ENCODE measurements at places on chromosomes 6 and 20. TPM values are rescaled to one million over a fixed set of nuclear protein-coding genes. Genes with fewer than 3 reads are reported as not detected.

DNA sequence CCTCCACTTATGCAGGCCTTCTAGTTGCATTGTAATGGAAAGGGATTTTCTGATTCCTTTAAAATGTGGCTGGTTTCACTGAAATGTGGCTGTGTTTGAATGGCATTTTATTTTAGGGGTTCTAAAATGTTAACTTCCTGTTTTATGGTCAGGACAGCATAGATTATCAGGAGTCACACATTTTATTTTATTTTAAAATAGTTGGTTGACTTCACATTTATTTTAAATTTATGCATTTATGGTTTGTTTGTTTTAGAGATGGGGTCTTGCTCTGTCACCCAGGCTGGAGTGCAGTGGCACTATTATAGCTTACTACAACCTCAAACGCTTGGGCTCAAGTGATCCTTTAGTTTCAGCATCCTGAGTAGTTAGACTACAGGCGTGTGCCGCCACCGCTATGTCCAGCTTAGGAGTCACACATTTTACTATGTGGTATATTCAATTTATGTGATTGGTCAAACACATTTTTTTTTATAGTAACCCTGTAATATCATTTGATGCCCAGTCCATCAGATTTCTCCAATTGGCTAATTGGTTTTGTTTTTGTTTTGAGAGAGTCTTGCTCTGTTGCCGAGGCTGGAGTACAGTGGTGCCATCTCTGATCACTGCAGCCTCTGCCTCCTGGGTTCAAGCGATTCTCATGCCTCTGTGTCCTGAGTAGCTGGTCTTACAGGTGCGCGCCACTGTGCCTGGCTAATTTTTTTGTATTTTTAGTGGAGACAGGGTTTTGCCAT is 2.3 kb downstream of the DTD1 start:
- no peak for ATAC-seq

SLC35D3 gene
- not detected for total RNA-seq

DNA sequence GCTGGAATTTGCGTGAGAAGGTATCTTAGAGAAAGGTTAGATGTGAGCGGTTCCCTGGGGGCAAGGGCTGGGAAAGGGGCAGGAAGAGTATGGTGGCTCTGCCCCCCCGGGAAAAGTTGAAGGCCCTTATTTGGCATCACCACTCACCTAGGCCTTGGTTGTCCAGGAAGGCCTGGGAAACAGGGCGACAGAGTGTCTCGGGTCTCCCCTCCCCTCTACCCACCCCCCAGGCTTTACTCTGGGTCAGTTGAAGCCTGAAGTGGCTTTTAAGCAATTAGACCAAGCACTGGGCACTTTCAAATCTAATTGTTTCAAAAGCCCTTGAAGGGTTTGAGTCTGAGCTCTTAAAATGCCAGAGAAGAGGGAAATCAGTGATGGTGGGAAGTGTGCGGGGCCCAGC is 30.2 kb upstream of the FOXP4 start:
- ATAC-seq, result no peak

GRCh38 chr6:37525460-37526357 is 26.0 kb upstream of the CCDC167 start:
- ATAC-seq, result no peak

ZDHHC14 gene
- total RNA-seq, result 3.1 TPM

DNA sequence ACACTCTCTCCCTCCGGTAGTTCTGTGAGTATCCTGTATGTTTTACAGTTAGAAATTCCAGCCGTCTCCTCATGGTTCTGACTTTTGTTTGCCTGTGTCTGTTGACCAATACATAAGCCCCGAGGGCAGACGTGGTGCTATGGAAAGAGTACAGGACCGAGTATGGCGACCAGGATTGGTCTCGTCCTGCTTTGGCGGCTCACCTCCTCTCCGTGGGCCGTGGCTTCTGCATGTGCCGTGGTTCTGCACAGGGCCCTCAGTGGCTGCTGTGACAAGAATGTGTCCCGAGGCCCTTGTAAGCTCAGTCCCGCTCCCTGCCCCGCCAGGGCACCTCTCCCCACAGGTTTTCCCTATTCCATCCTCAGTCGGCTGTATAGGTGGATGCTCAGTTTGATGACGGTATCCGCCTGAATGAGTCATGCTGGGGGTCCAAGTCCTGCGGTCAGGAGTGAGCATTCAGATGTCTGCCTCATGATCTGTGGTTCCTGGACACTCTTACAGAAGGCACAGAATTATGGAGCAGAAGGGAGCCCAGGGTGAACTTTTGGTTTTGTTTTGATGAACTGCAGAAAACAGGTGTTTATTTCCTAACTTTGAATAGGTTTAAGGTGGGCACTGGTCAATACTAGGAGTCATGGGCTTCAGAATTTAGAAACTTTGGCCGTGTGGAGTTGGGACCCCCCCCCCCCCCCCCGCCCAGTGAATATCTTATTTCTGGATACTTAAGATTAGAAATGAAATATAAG is 1.2 kb downstream of the ARFGAP1 start:
- peak; percentile 1 for ATAC-seq

- ATAC-seq, result no peak
Observed at GRCh38 chr6:25297039-25297441, 17.9 kb downstream of the CARMIL1 start.

COL9A1 gene
- not detected for total RNA-seq

DNA sequence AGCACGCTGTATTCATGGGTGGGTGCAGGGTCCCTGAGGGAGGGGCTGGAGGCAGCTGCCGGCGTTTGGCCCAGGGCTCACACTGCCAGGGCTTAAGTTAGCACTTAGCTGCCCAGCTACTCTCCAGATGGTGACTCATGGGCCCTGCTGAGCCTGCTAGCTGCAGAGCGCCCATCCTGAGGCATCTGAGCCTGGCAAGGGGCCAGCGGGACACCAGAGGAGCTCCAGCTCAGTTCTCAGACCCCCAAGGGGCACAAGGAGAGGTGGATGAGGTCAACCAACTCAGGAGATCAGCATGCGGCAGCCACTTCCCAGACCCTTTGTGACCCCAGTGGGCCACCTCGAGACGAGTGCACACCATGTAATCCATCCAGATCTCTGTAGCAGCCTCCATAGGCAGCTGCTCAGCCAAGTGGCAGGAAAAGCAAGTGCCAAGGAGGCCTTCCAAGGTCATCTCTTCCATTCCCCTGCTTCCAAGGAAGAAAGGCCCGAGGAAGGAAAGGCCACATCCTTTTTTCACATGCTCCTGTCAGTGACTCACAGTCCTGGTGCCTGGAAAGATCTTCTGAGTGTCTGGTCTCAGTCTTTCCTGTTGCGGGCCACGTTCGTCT is 35.3 kb downstream of the FOXP4 start:
- ATAC-seq, result peak; percentile 41
